Progenitor cell of endocrine pancreas (in vitro differentiated cells): ENCODE measurements at places on chromosomes 3 and 15. TPM values are rescaled to one million over a fixed set of nuclear protein-coding genes. Genes with fewer than 3 reads are reported as not detected.

DNA sequence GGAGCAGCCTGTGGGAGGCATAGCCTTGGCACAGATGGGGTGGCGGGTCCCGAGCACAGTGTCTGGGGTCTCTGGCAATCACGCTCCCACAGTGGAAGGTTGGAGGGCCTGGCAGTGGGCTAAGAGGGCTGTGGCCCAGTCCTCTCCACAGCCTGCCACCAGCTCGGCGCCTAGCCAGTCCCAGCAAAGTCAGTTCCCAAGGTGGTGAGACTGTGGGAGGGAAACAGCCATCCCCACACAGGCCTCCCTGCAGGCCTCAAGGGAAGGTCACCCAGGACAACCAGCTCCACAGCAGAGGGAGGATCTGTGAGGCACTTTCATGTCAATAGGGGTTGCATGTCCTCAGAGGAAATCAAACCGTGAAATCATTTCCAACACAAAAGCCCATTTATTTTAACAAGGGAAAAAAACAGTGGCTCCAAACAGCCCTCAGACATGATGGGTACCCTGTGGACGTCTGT, 27.6 kb upstream of the LIMD1 start:
- no peak for DNase-seq

GRCh38 chr3:182258538-182259177, 534.6 kb upstream of the ATP11B start:
- no peak for DNase-seq

- no peak for DNase-seq
Observed at GRCh38 chr3:142502187-142502985, 54.5 kb upstream of the XRN1 start.

DNA sequence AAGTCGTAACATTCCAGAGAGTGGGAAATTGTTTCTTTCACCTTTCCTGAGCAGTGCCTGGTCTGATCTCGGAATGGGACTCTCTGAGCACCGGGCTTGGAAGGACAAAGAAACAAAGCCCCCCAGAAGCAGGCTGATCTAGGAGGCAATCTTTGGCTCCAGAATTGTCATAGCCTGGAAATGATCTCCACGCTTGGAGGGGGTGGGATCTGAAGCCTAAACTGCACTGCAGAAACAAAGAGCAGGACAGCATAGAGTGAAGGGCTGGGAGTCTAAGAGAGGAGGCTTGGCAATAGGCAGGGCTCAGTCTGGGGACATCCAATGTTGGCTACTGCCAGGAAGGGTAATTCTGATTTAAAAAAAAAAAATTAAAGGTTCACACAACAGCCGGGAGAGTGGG, 1.9 kb downstream of the CRABP1 start:
- DNase-seq: no peak

GRCh38 chr3:52238761-52239701, at the start of gene TWF2:
TSS of gene TWF2 (minus strand) at chr3:52239158. CDS start at chr3:52239016, 142 bp downstream.
- peak; percentile 76 for DNase-seq

DNA sequence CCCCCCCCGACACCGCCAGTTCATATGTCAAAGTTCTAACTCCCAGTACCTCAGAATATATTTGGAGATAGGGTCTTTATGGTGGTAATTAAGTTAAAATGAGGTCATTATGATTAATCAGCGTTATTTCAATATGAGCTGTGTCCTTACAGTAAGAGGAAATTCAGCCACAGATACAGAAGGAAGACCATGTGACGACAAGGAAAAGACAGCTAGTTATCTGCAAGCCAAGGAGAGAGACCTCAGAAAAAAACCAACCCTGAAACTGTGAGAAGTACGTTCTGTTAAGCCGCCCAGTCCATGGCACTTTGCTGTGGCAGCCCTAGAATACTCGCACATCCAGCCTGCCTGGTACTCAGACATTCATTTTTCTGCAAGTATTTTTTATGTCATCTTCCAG, 62.3 kb upstream of the ARL8B start:
- DNase-seq: no peak

- no peak for DNase-seq
Observed at GRCh38 chr15:92159481-92159880, 234.2 kb upstream of the ST8SIA2 start.

GRCh38 chr3:154180836-154181691, 59.9 kb downstream of the ARHGEF26 start:
- DNase-seq: no peak

DNA sequence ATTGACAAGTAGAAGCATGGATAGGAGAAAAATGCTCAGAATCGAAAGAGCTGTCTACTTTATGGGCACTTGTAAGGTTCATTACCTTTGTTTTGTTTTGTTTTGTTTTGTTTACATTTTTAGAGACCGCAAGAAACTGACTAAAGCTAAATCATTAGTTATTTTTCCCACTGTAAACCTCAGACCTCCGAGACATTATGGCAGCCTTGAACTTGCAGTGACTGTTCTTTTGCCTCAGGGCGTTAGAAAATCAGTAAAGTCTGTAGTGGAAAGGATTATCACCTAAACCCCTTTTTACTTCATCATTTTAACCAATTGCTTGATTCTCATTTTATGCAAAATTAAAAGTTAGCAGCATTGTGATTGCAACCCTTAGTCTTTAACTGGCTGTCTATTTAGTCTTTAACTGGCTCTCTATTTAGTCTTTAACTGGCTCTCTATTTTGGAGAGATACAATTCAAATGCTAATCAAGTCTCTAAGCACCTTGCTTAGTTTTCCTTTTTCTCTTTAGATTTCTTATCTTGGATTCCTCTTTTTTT, 383.3 kb upstream of the ROBO2 start:
- no peak for DNase-seq

ZNF860 gene
- total RNA-seq: 2.1 and 2.2 TPM in 2 replicates

HRG gene
- total RNA-seq: not detected in 2 replicates
